ACHN (cell line): ENCODE measurements at places on chromosomes 7 and 10.

DNA sequence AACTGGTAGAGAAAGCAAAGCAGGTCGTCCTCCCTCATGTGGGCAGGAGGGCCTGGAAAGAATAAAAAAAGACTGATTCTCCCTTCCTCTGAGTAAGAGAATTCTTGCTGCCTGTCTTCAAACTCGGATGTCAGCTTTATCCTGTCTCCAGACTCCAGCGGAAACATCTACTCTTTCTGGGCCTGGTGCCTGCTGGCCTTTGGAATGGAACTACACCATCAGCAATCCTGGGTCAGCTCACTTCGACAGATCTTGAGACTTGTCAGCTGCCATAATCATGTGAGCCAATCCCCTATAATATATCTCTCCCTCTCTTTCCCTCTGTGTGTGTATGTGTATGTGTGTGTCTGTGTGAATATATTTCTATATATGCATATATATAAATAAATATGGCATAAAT lies 411.0 kb upstream of the DPP6 start:
- DNase-seq = no peak

GRCh38 chr10:62620491-62620890 lies 184.0 kb upstream of the ADO start:
- DNase-seq = no peak

GRCh38 chr7:134908289-134908688 lies 78.0 kb upstream of the AGBL3 start:
- DNase-seq = no peak

GRCh38 chr10:66215920-66216319 lies 709.9 kb upstream of the LRRTM3 start:
- DNase-seq = no peak

DNA sequence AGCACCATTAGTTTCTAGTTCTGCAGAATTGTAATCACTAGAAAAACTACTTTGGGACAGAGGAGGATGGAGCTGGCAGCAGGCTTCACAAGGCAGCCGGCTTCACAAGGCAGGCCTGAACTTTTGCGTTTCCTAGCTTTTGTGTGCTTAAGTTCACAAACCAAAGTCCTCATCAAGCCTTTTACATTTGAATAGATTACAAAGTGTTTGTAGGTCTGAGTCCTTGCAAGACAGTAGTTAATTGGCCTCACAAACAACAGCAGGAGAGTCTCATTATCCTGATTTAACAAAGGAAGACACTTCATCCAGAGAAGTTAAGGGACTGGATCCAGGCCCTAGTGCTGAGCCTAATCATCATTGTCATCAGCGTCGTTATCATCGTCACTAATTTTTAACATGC lies 147.8 kb upstream of the AUTS2 start:
- DNase-seq = no peak

DNA sequence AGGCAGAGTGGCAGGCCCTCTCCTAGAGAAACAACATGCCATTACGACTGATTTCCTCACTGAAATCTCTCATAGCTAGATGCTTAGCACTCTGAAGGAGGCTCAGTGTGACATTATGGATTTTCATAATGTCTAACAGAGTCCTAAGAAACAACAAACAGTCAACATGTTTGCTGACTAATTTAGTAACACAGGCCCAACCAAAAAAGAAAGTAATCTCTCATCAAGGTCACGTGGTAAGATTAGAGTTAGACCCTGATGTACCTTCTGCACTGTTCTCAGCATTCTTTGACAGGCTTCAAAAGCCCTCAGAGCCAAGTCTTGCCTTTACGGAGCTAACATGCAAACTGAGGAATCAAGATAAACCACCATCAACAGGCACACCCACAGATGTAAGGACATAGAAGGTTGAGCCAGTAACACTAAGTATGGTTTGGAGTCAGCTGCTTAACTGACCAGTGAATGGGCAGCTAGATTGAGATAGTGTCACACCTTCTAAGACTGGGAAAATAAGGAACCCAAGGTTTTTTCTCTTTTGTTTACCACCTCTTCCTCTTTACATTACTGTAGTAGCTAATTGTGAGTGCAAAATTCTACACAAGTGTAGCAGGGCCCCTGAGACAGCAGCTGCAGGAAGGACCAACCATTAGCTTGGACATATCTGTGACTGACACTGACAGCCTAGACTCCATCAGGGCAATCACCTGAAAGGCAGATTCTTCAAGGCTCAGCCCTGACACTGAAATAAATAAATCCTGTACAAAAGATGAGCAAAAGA lies 15.3 kb upstream of the KCNIP2 start:
- no peak for DNase-seq

DNA sequence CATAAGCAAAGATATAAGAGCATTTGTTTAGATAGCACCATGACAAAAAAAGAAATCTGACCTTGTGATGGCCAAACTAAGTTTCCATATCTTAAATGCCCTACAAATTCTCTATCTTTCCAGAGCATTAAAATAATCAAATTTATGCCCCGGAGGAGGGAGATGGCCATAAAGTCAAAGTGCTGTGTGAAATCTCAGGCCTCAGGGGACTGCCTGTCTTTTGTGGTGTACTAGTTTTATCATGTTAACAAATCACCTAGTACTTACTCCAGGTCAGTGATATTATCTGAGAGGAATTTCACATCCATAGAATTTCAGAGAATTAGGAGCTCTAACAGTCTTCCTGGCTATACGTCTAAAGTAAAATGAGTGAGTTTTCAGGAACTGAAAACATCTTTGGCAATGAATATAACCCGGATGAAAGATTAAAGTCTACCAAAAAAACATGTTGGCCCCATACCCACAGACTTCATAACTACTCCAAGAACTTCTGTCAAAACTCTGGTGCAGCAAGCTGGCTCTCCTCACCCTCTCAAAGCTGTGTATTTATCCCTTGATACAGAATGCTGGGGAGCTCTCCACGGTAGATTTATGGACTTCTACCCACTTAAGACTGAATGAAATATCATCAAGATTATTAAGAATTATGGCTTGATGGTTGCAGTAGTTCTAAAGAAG lies 682.8 kb downstream of the SORCS1 start:
- no peak for DNase-seq

- DNase-seq = no peak
Observed at GRCh38 chr7:112082306-112082705, 123.9 kb downstream of the DOCK4 start.

DNA sequence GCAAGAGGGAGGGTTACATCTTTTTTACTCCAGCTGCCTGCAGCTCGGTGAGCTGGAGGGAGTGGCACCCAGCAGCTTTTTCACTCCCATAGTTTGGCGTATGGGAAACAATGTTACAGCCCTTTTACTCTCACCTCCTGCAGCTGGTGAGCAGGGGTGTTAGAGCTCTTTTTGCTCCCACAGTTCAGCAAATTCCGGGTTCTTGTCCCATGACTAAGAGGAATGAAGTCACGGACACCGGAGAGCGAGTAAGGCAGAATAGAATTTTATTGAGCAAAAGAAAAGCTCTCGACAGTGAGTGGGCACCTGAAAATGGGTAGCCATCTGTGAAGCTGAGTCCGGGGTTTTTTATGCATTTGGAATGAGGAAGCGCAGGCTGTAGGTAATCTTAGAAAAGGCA lies 446.6 kb downstream of the GFRA1 start:
- no peak for DNase-seq

GRCh38 chr7:132232406-132232805 lies 343.9 kb downstream of the PLXNA4 start:
- no peak for DNase-seq

DNA sequence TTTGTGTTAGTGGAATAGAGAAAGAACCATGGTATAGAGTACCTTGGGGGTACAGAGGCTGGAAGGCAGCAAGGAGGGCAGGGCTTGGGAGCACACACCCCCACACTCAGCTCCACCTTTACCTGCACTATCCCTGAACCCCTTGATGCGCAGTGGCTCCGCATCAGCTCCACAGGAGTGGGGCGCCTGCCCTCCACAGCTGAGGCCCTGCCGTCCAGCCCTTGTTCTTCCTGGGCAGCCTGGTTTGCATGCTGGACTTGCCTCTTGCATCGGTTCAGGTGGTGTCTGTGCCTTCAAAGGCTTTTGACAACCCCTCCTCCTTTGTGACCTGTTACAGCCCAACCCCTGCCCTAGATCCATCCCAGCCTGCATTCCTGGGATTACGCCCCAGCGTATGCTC lies 52.6 kb upstream of the ZNF32 start:
- DNase-seq = no peak

DNA sequence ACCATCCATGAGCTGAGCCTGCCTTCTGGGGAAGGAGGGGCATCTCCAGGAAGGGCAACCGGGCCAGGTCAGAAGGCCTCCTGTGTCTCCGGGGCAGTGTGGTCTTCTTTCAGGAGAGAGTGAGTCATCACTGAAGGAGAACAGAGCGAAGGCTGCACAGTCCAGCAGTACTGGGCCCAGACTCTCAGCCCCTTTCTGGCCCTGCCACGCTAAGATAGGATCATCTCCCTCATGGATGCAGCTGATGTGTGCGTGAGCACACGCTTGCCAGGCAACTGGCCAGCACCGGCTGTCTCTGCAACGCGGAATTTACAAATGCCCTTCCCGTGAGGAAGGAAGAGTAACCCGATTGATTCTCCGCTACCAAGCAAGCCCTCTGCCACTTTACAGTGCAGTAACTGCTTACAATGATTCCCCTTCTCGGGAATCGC lies 328.2 kb downstream of the TNS3 start:
- DNase-seq = peak; percentile 84

GRCh38 chr10:69065406-69066361 lies 22.2 kb upstream of the SRGN start:
- DNase-seq = no peak

DNA sequence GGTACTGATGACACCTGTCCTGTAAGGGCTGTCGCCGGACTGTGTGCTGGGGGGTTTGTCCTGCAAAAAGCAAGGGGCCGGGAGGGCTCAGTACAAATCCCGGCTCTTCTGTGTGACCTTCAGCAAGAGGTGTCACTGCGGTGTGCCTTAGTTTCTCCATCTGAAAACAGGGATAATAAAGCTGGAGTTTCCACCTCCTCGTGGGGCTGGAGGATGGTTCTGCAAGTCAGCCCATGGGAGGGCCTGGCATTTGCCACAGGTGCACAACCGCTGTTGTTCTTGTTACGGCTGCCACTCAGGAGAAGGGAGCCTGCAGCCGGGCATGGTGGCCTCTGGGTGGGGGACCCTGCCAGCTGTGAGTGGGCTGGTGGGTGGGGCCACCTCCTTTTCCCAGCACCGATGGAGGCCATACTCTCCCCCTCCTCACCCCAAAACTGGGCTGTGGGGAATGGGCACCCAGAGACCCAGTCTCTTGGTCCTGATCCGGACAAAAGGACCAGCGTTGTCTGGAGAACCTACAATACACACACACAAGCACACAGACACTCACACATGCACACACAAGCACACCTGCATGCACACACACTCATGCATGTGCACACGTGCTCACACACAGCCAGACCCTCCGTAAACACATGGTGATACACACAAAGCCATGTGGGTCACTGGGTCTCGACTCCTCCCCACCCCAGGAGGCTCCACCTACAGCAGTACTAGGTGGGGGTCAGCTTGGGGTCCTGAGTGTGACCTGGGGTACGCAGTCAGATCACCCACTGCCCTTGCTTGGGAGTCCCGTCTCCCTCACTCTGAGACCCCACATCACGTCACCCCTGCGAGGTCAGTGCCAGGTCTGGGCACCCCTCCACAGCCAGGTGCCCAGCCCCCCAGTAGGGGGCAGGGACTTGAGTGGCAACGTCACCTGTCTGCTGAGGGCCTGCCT lies 34.1 kb downstream of the ELFN1 start:
- no peak for DNase-seq

DNA sequence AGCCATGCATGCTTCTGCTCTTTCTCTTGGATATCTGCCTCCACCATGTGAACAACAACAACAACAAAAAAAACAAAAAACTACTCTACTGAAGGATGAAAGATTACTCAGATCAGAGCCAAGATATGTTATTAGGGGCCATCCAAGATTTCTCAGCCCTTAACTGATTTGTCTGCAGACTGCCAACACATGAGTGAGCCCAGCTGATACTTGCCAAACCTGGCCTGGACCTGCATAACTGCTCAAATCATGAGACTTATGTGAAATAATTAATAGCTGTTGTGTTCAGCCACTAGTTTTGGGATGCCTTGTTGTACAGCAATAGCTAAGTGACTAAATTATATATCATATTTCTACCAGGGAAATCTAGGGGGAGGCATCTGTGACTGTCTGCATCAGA lies 334.5 kb upstream of the SORCS1 start:
- no peak for DNase-seq

DNA sequence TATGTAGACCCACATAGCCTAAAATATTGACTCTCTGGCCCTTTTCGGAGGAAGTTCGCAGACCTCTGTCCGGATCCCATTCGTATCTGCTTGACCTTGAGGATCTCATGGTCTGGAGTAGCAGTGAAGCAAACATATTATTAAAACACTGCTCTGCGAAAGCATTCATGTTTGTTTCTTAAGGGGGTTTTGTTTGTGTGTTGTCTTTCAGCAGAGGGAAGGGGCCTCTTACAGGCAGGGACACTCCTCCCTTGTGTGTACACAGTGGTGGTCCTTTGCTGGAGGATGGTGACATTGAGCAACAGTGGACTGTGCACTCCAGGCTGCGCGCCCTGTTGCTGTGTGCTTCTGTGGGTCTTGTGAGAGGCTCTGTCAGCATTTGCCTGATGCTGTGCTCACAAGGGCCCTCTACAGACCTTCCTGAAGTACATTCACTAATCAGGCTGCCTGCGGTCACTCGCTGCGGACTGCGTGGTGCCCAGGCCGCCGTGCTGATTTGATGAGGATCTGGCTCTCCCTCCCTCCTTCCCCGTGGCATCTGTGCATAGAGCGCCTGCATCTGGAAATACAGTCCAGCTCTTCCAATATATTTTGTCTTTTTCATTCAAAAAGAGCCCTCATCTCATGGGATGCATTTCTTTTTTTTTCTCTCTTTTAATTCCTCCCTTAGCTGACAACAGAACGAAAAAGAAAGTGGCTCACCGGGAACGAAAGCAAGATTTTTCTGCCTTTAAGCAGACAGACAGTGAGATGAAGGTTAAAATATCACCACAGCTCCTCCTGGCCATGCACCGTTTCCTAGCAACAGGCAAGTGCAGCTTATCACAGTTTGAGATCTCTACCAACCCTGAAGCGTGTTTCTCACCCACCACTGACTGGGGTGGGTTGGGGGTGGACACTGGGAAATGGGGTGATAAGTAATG lies 135.8 kb downstream of the CNNM2 start:
- peak; percentile 87 for DNase-seq

DNA sequence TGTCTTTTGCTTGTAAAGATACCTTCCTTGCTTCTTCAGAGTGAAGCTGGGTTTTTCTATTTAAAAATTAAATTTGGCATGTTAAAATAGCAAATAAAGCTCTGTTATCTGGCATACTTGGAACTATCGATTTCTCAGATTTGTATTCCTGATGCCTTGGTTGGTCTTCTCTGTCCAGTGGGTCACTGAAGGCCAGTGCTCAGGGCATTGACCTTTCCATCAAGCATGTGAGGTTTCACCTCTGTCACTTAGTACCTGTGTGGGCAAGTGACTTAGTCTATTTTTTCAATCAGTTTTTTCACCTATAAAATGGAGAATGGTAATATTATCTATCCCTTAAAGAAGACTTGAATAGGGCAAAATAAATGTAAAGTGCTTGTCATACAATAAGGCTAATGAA lies 311.3 kb downstream of the BICC1 start:
- DNase-seq = no peak

DNA sequence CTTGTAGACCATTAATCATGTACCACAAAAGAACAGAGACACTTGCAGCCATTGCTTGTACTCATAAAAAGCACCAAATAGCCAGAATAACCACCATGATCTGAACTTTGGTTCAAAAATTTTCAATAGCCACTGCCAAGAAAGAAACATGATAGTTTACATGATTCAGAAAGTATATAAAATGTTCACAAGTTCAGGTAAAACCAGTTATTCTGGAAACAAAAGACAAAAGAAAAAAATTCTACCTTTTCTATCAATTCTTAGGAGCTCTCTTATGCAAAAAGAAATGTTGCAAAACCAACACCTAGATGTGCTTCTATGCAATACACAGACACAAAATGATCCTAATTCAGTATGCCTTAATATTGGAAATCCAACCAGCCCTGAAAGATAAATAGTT lies 108.7 kb downstream of the PCLO start:
- DNase-seq = no peak
